ENCODE measurements at places on chromosomes 7 and 10. TPM values are rescaled to one million over a fixed set of nuclear protein-coding genes. Genes with fewer than 3 reads are reported as not detected.

Gene CALCR
- 0.15 TPM for total RNA-seq

DNA sequence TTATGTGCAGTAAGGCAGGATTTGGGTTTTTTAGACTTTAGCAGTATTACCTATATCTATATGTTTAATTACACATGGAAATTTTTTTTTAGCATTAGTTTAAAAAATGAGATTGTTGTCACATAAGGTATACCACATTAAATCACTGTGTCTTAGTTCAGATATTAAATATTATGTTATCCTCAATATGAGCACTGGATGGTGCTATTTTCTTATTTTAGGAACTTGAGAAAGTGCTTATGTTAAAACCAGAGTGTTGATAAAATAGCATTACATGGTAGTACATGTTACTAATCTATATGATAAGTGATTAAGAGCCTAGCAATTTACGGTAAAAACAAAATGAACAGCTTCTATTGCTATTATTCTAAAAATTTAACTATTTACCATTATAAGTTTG is 28.8 kb downstream of the MIOS start:
- no peak for DNase-seq
- no peaks in the 10 kb centered on the region for H3K27me3 ChIP-seq
- H3K27ac ChIP-seq, result no peak overlapping the region
- H3K36me3 ChIP-seq, result no peaks in the 10 kb centered on the region

DNA sequence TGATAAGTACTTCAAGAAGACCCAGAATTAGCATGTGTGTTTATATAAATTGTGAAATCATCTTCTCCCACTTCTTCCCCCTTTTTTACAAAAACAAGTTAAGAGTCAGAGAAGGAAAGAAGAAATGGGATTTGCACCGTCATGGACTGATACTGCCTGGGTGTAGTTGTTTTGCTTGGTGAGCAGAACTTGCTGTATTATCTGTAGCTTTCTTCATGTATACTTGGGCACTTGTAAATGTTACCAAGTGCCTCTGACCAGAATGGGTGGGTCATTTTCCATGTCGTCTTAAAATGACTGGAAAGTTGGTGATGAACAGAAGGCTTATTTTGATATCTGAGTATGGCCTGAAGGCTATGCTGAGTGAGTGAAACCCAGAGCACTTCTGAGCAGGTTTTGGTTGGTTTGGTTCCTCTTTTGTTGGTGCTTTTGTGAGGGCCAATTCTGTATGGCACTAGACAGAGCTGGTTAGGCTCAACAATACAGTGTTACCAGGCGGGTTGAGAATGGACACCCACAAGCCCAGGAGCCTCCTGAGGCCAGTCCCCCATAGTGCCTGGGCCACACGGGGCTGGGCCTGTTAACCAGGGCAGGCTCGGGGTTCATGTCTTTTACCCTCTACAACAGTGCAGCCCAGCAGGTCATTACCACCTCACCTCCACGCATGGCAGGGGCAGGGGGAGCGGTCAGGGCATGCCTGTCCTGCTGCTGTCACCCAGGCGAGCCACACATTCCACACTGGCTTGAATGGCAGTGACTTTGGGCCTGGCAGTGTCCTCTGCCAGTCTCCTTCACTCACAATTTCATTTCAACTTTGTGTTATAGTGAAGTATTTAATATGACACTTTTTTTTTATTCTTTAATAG is 115.1 kb downstream of the CCNY start:
- H3K27me3 ChIP-seq, result no peaks in the 10 kb centered on the region
- peaks cover 11% of the 10 kb centered on the region for H3K4me1 ChIP-seq
- no peaks in the 10 kb centered on the region for H3K36me3 ChIP-seq
- no peak for DNase-seq

Gene INSYN2A
- total RNA-seq, result 0.16 TPM

Gene BAIAP2L1
- total RNA-seq, result 11.0 TPM

GRCh38 chr10:87053111-87053510 is 33.0 kb downstream of the FAM25A start:
- H3K36me3 ChIP-seq, result no peaks in the 10 kb centered on the region
- no peak overlapping the region for H3K4me3 ChIP-seq
- H3K27ac ChIP-seq, result no peak overlapping the region
- H3K4me1 ChIP-seq, result no peaks in the 10 kb centered on the region
- no peaks in the 10 kb centered on the region for H3K27me3 ChIP-seq

GRCh38 chr7:67637023-67637358 is 640.4 kb downstream of the TYW1 start:
- no peaks in the 10 kb centered on the region for H3K36me3 ChIP-seq
- H3K27me3 ChIP-seq, result no peaks in the 10 kb centered on the region
- DNase-seq, result no peak
- H3K4me3 ChIP-seq, result no peak overlapping the region
- H3K27ac ChIP-seq, result no peak overlapping the region

Gene TAS2R3
- total RNA-seq, result 2.2 TPM

GRCh38 chr10:5252177-5253037 is 55.8 kb downstream of the AKR1C4 start:
- no peaks in the 10 kb centered on the region for H3K27me3 ChIP-seq
- H3K27ac ChIP-seq, result no peak overlapping the region
- H3K4me1 ChIP-seq, result no peaks in the 10 kb centered on the region
- H3K36me3 ChIP-seq, result no peaks in the 10 kb centered on the region

GRCh38 chr7:155339474-155339873 is 41.8 kb downstream of the INSIG1 start:
- H3K36me3 ChIP-seq, result no peaks in the 10 kb centered on the region
- no peak for DNase-seq
- H3K4me1 ChIP-seq, result no peaks in the 10 kb centered on the region

- no peak for DNase-seq
- no peaks in the 10 kb centered on the region for H3K36me3 ChIP-seq
- no peaks in the 10 kb centered on the region for H3K4me1 ChIP-seq
- H3K27ac ChIP-seq, result no peak overlapping the region
- H3K4me3 ChIP-seq, result peak overlapping the region; percentile 19
Observed at GRCh38 chr7:90701021-90701420, 104.9 kb downstream of the CDK14 start.

DNA sequence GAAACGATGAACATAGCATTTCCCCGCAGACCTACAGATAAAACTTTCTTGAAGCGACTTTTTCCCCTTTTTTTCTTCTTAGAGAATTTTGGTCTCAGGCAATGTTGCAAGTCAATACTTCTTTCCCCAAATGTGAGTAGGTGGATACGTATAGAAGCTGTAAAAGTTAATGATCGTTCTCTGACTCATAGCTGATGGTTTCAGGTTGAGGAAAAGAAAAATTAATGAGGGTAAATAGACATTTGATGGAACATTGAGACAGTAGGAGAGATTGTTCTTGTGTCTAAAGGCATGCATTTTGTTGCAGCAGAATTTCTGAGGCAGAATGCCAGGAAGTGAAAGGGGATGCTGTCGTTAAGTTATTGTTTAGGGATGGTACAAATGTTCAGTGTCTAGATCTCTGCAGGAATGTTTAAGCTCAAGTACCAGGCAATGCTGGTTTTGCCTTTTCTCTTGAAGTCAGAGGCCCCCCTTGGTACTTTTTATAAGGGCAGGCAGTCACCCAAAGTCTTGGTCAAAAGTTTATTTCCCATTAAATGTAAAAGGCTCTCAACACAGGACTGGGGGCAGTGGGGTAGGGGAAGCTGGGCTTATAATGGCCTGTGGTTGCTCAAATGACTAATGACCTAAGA is 9.3 kb downstream of the TCF7L2 start:
- no peak for DNase-seq
- H3K36me3 ChIP-seq, result no peaks in the 10 kb centered on the region
- no peaks in the 10 kb centered on the region for H3K27me3 ChIP-seq
- no peak overlapping the region for H3K4me3 ChIP-seq

Gene FMC1
- total RNA-seq, result 13.5 TPM

Gene FBXL13
- 4.2 TPM for total RNA-seq

GRCh38 chr7:140732416-140732815 is 35.9 kb downstream of the NDUFB2 start:
- DNase-seq, result no peak
- no peak overlapping the region for H3K27ac ChIP-seq
- no peak overlapping the region for H3K4me3 ChIP-seq
- no peaks in the 10 kb centered on the region for H3K36me3 ChIP-seq

Gene SPDYE16
- total RNA-seq, result not detected

GRCh38 chr10:96718304-96718990 is 1.9 kb downstream of the PIK3AP1 start:
- no peak overlapping the region for H3K4me3 ChIP-seq
- H3K27ac ChIP-seq, result no peak overlapping the region
- H3K36me3 ChIP-seq, result no peaks in the 10 kb centered on the region

DNA sequence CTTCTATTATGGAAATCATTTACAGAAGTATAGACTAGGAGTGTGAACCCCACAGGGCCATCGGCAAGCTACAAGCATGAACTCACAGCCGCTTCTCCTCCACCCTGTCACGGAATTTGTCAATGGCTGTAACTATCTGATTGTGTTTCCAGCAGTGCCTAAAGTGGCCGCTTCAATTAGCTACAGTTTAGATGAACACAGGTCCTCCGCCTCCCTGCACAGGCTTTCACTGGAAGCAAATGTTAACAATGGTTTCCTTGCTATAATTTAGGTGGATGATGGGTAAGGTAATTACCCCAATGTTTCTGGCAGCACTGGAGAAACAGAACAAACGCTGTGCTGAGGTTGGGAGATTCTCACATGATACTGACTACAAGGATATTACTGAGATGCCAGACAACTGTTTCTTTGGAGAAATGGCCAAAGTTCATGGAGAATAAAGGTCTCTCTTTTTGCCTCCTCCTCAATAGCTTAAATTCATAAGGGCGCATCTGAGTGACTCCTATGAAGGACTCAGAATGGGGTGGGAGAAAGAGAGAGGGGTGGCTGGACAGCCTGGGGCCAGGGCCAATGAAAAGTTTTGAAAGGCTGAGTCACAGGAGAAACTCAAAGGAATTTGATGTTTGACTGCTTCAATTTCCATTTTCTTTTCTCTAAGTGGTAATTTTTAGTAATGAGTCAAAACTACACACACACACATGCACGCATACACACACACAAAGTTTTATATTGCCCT is 78.9 kb downstream of the SVIL start:
- H3K4me3 ChIP-seq, result no peak overlapping the region
- peak overlapping the region; percentile 48 for H3K27ac ChIP-seq
- H3K27me3 ChIP-seq, result no peaks in the 10 kb centered on the region
- H3K36me3 ChIP-seq, result no peaks in the 10 kb centered on the region
- H3K4me1 ChIP-seq, result no peaks in the 10 kb centered on the region

GRCh38 chr10:79299397-79300241 is 47.6 kb upstream of the PPIF start:
- peaks cover 9% of the 10 kb centered on the region for H3K36me3 ChIP-seq
- no peak for DNase-seq
- H3K4me1 ChIP-seq, result no peaks in the 10 kb centered on the region
- H3K27ac ChIP-seq, result no peak overlapping the region

Gene NEUROG3
- not detected for total RNA-seq

DNA sequence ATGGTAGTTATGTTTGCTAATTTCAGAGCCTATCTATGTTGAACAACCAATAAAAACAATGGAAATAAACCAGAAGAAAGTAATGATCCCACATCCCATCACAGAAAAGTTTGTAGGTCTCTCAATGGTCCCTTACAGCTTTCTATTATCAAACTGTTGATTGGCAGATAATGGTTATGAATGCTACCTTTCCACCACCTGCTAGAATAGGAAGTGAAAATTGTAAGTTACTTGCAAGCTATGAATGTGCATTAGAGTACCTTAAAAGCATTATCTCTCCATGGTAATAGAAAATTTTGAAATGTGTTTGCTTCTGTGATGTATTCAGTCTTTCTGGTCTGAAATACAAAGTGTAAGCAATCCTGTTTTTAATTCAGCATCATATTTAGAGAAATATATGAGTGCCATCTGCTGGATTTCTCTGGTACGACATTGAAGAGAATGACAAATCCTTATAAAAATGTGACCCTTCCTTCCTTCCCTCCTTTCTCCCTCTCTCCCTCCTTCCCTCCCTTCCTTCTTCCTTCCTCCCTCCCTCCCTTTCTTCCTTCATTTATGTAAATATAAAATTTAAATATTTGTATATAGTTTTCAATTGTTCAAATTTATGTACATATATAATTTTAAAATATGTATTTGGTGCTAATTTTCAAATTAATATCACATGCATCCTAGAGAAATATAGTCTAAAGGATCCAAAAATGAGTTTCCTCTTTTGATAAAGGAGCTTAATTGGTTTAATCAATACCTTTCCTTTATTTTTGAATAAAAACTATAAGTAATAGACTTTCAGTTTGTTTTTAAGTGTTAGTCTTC is 41.4 kb upstream of the PNLIPRP3 start:
- no peak overlapping the region for H3K4me3 ChIP-seq
- H3K27ac ChIP-seq, result no peak overlapping the region
- no peak for DNase-seq
- no peaks in the 10 kb centered on the region for H3K4me1 ChIP-seq
- H3K36me3 ChIP-seq, result no peaks in the 10 kb centered on the region

Gene SPDYE8
- not detected for total RNA-seq

GRCh38 chr7:43693687-43694398 is 35.5 kb downstream of the COA1 start:
- DNase-seq, result no peak
- no peak overlapping the region for H3K27ac ChIP-seq
- no peaks in the 10 kb centered on the region for H3K27me3 ChIP-seq
- H3K4me3 ChIP-seq, result no peak overlapping the region
- H3K36me3 ChIP-seq, result no peaks in the 10 kb centered on the region
- H3K4me1 ChIP-seq, result no peaks in the 10 kb centered on the region

- H3K27ac ChIP-seq, result no peak overlapping the region
- no peaks in the 10 kb centered on the region for H3K27me3 ChIP-seq
- no peak for DNase-seq
- H3K36me3 ChIP-seq, result no peaks in the 10 kb centered on the region
- no peaks in the 10 kb centered on the region for H3K4me1 ChIP-seq
Observed at GRCh38 chr10:76126607-76127527, 695.4 kb downstream of the LRMDA start.

Gene MNX1
- not detected for total RNA-seq

DNA sequence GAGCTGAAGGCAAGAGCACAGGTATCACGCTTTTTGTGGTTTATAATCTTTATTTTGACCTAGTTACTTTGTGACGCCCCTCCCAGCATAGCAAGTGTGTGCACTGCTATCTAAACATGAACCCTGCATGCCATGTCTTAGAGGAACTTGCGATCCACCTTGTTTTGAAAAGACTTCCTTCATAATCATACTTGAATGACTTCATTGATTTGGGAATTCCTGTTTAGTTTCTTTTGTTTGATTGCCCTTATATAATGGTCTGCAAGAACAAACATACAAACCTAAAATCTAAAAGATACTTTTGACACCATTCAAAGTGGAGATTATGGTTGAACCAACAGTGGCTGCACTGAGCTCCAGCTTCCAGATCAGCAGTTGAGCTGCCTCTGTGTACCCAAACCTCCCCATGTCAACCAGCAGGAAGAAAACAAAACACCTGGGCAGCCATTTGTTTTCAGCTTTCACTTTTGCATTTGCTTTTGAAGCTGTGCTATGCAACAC is 132.6 kb downstream of the CELF2 start:
- H3K27ac ChIP-seq, result no peak overlapping the region
- no peak for DNase-seq
- H3K36me3 ChIP-seq, result no peaks in the 10 kb centered on the region
- H3K4me3 ChIP-seq, result no peak overlapping the region
- H3K4me1 ChIP-seq, result no peaks in the 10 kb centered on the region
- no peaks in the 10 kb centered on the region for H3K27me3 ChIP-seq

GRCh38 chr10:120927352-120927751 is 76.2 kb downstream of the WDR11 start:
- DNase-seq, result no peak
- H3K36me3 ChIP-seq, result no peaks in the 10 kb centered on the region
- H3K4me1 ChIP-seq, result no peaks in the 10 kb centered on the region
- no peak overlapping the region for H3K27ac ChIP-seq
- H3K4me3 ChIP-seq, result no peak overlapping the region

- no peaks in the 10 kb centered on the region for H3K27me3 ChIP-seq
- no peak for DNase-seq
- H3K27ac ChIP-seq, result no peak overlapping the region
- no peaks in the 10 kb centered on the region for H3K4me1 ChIP-seq
- H3K36me3 ChIP-seq, result no peaks in the 10 kb centered on the region
Observed at GRCh38 chr7:118755067-118755625, 530.6 kb downstream of the ANKRD7 start.

All from breast epithelium (tissue), 4 donors.